ENCODE measurements at places on chromosomes 1 and 21. TPM values are rescaled to one million over a fixed set of nuclear protein-coding genes. Genes with fewer than 3 reads are reported as not detected.
A peak's percentile ranks its signal among the peaks of the same experiment; 100 is the strongest.

The DDAH1 gene
- not detected for total RNA-seq

- peaks cover 11% of the 10 kb centered on the region for H3K4me1 ChIP-seq
- H3K27ac ChIP-seq, result no peak overlapping the region
- peaks cover 14% of the 10 kb centered on the region for H3K27me3 ChIP-seq
- H3K36me3 ChIP-seq, result no peaks in the 10 kb centered on the region
- no peak overlapping the region for H3K4me3 ChIP-seq
- DNase-seq, result no peak
These were observed 14.4 kb downstream of the FRRS1 start for GRCh38 chr1:99751877-99752504.

The FCGR3B gene
- not detected for total RNA-seq

The S1PR1 gene
- total RNA-seq, result 219 TPM

The LIPI gene
- not detected for total RNA-seq

- peaks cover 2% of the 10 kb centered on the region for H3K27me3 ChIP-seq
- H3K27ac ChIP-seq, result no peak overlapping the region
- no peak overlapping the region for H3K4me3 ChIP-seq
- no peak for DNase-seq
- no peaks in the 10 kb centered on the region for H3K4me1 ChIP-seq
These were observed 34.7 kb upstream of the ERO1B start for GRCh38 chr1:236316437-236316836.

The TDRD10 gene
- total RNA-seq, result not detected

GRCh38 chr1:38686167-38686926 lies 173.2 kb downstream of the RRAGC start:
- H3K27ac ChIP-seq, result no peak overlapping the region
- H3K4me3 ChIP-seq, result no peak overlapping the region
- H3K4me1 ChIP-seq, result no peaks in the 10 kb centered on the region
- H3K36me3 ChIP-seq, result no peaks in the 10 kb centered on the region
- no peak for DNase-seq
- peaks cover 30% of the 10 kb centered on the region for H3K27me3 ChIP-seq

GRCh38 chr1:246165826-246166709 lies 341.0 kb downstream of the SMYD3 start:
- H3K4me1 ChIP-seq, result no peaks in the 10 kb centered on the region
- no peak overlapping the region for H3K4me3 ChIP-seq
- no peaks in the 10 kb centered on the region for H3K27me3 ChIP-seq
- DNase-seq, result no peak
- no peak overlapping the region for H3K27ac ChIP-seq
- H3K36me3 ChIP-seq, result no peaks in the 10 kb centered on the region

- H3K27ac ChIP-seq, result no peak overlapping the region
- H3K27me3 ChIP-seq, result no peaks in the 10 kb centered on the region
- H3K36me3 ChIP-seq, result peaks cover 6% of the 10 kb centered on the region
These were observed 21.6 kb downstream of the RIT1 start for GRCh38 chr1:155889566-155889965.

DNA sequence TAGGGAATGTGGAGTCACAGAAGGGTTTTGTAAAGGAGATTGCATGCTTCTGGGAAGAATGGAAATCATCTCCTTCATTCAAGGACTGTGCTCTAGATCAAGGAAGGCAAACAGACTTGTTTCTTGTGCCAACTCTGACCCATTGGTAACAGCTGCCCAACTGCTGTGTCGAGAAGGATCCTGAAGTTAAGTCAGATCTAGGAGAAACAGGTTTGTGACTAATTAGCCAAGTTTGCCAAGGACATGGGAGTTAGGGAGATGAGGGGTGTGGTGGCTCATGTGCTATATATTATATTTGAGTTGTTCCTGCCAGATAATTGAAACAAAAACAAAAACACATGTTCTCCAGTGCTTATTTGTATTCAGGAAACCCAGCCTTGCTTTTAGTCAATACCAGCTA lies 251.2 kb upstream of the USP24 start:
- H3K27me3 ChIP-seq, result peaks cover 4% of the 10 kb centered on the region
- H3K27ac ChIP-seq, result no peak overlapping the region
- H3K4me3 ChIP-seq, result no peak overlapping the region
- no peak for DNase-seq
- no peaks in the 10 kb centered on the region for H3K36me3 ChIP-seq
- no peaks in the 10 kb centered on the region for H3K4me1 ChIP-seq

The TNFSF4 gene
- total RNA-seq, result 0.83 TPM

The DSCAM gene
- total RNA-seq, result not detected

The REN gene
- total RNA-seq, result not detected

- no peaks in the 10 kb centered on the region for H3K4me1 ChIP-seq
- no peaks in the 10 kb centered on the region for H3K36me3 ChIP-seq
- H3K27me3 ChIP-seq, result peaks cover 5% of the 10 kb centered on the region
These were observed 21.5 kb upstream of the SLC44A5 start for GRCh38 chr1:75632350-75632949.

The KCNT2 gene
- not detected for total RNA-seq

- H3K27ac ChIP-seq, result no peak overlapping the region
- H3K4me3 ChIP-seq, result no peak overlapping the region
- no peaks in the 10 kb centered on the region for H3K36me3 ChIP-seq
- H3K4me1 ChIP-seq, result peaks cover 5% of the 10 kb centered on the region
These were observed 24.3 kb upstream of the LAPTM5 start for GRCh38 chr1:30781906-30782305.

GRCh38 chr1:64212031-64212430 lies 8.6 kb downstream of the UBE2U start:
- H3K27me3 ChIP-seq, result peaks cover 25% of the 10 kb centered on the region
- H3K27ac ChIP-seq, result no peak overlapping the region
- no peaks in the 10 kb centered on the region for H3K36me3 ChIP-seq
- DNase-seq, result no peak

- H3K27me3 ChIP-seq, result no peaks in the 10 kb centered on the region
These were observed 760 bp downstream of the PEX14 start for GRCh38 chr1:10475510-10475909.

DNA sequence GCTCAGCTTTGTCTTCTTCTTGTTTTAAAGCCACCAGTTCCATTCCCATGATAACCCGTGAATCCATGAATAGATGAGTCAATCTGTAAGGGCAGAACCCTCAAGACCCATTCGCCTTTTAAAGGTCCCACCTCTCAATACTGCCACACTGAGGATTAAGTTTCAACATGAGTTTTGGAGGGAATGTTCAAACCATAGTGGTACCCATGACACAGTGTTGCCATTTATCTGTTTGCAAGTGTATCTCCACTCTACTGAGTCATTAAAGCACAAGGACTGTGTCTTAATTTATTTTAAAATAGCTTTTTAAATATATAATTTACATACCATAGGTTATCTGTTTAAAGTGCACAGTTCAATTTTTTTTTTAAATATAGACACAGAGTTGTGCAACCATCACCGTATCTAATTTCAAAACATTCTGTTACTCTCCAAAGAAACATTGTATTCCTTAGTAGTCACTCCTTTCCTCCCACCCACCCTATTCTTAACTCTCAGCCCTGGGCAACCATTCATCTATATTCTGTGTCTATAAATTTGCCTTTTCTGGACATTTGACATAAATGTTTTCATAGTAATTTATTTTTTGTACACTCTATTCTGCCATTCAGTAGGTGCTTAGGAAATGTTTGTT lies 4.8 kb upstream of the IL24 start:
- peaks cover 42% of the 10 kb centered on the region for H3K4me1 ChIP-seq
- H3K27ac ChIP-seq, result no peak overlapping the region
- DNase-seq, result no peak

- H3K27me3 ChIP-seq, result no peaks in the 10 kb centered on the region
- no peak for DNase-seq
- no peak overlapping the region for H3K4me3 ChIP-seq
- H3K36me3 ChIP-seq, result peaks cover 17% of the 10 kb centered on the region
- no peak overlapping the region for H3K27ac ChIP-seq
These were observed 26.7 kb upstream of the NBL1 start for GRCh38 chr1:19617376-19617775.

The OPRD1 gene
- total RNA-seq, result not detected

GRCh38 chr1:94832446-94832845 lies 12.3 kb downstream of the SLC44A3 start:
- peaks cover 21% of the 10 kb centered on the region for H3K27me3 ChIP-seq
- no peak overlapping the region for H3K27ac ChIP-seq
- no peaks in the 10 kb centered on the region for H3K4me1 ChIP-seq
- no peaks in the 10 kb centered on the region for H3K36me3 ChIP-seq
- no peak for DNase-seq

DNA sequence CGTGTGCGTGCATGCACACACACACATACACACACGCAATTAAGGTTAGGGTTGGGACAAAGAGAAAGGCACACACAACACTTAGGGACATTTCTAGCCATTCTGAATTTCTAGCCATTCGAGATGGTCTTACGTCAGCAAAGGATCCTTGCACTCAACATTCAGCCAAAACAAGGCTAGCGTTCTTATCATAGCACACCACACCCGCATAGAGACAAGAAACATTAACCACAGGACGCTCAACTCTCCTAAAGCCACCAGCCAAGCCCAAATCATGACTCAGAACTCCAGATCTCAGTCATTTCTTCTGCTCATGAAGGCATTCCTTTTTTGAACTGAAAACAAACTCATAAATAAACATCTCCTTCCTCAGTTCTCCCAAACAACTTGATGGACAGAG lies 106.8 kb downstream of the LMO4 start:
- peak; percentile 59 for DNase-seq
- H3K36me3 ChIP-seq, result peaks cover 7% of the 10 kb centered on the region
- H3K4me3 ChIP-seq, result no peak overlapping the region
- H3K27ac ChIP-seq, result peak overlapping the region; percentile 21
- peaks cover 33% of the 10 kb centered on the region for H3K27me3 ChIP-seq
- peaks cover 30% of the 10 kb centered on the region for H3K4me1 ChIP-seq

- peaks cover 9% of the 10 kb centered on the region for H3K27me3 ChIP-seq
- H3K4me3 ChIP-seq, result no peak overlapping the region
- no peak overlapping the region for H3K27ac ChIP-seq
These were observed 65.7 kb upstream of the ECE1 start for GRCh38 chr1:21355956-21356355.

The RBM11 gene
- 0.88 TPM for total RNA-seq

The TMEM82 gene
- total RNA-seq, result not detected

DNA sequence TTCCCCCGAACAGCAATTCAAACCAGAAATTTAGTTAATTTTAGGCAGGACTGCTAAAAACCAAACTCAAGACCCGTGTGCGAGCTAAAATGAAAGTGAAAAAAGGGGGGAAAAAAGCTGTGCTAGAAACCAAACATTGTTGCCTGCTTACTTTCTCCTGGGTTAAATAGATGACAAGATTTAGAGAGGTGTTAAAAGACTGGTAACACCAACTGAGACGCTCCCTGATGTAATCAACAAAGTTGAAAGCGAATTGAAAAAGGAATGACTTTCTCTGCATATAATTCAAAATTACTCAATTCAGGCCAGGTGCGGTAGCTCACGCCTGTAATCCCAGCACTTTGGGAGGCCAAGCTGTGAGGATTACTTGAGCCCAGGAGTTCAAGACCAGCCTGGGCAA lies 6.8 kb downstream of the CDCA8 start:
- H3K27ac ChIP-seq, result peak overlapping the region; percentile 50
- H3K4me3 ChIP-seq, result peak overlapping the region; percentile 27
- H3K36me3 ChIP-seq, result peaks cover 76% of the 10 kb centered on the region
- H3K27me3 ChIP-seq, result no peaks in the 10 kb centered on the region
- peaks cover 40% of the 10 kb centered on the region for H3K4me1 ChIP-seq

DNA sequence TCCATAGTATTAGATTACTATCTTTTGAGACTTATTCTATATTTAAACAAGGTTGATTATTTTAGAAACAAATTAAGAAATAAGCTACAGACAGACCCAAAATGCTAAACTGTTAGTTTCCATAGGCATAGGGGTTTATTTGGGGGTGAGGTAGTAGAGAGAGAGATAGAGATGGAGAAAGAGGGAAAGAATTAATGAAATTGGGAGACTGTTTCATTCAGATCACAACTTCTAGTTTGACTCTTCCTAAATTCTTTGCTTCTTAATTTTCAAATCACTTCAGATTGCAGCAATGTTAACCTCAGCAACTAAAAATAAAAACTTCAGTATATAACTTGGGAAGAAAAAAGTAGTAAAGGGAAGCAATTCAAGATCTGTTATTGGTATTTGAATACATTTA lies 3.4 kb downstream of the JUN start:
- H3K27ac ChIP-seq, result no peak overlapping the region
- H3K4me1 ChIP-seq, result peaks cover 20% of the 10 kb centered on the region
- H3K36me3 ChIP-seq, result peaks cover 24% of the 10 kb centered on the region
- peak overlapping the region; percentile 25 for H3K4me3 ChIP-seq

DNA sequence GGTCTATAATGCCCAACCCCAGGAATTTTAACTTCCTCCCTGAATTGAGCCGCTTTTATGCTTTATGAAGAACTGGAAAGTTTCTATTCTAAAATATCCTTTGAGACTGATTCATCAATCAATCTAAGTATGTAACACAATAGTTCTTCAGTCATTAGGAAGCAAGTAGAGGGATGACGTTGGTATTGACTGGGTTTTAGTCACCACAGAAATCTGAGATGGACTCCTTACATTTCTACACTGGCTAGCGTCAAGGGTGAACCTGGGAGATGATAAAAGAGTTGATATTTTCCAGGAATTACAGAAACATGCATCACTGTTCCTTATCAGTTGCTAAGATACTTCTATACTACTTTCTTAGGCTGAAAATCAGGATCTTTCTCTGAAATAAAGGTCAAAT lies 308.0 kb downstream of the HMCN1 start:
- no peaks in the 10 kb centered on the region for H3K36me3 ChIP-seq
- H3K4me1 ChIP-seq, result no peaks in the 10 kb centered on the region

DNA sequence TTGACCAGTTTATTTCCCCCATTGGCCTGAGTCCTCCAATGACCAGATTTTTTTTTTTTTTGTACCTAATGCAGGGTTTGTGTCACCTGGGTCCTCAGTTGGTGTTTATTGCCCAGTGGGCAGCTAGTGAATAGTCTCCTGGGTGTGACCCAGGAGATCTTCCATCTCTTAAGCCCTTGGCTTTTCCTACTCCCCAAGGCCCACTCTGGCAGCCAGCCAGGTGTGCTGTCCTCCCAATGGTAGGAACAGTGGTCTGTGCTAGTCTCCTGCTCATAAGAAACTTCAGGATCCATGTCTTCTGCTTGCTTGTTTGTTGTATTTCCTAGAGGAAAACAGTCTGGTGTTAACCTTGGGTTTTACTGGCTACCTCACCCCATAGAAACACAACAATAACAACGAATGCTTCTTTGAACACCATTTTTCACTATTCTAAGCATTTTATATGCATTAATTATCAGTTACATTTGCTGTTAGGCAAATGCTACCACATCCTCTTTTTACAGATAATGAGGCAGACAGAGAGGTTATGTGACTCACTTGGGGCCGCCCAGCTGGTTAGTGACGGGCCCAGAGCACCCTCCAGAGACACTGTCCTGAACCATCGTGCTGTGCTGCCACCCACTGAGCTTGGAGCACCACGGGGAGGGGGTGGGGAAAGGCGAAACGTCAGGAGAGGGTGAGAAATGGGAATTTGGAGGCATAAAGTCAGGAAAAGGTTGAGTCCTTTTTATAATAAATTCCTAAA lies 107.5 kb downstream of the HIVEP3 start:
- no peaks in the 10 kb centered on the region for H3K27me3 ChIP-seq
- H3K4me3 ChIP-seq, result no peak overlapping the region
- H3K27ac ChIP-seq, result peak overlapping the region; percentile 73

The LAMB3 gene
- 4.4 TPM for total RNA-seq
